ENCODE measurements at places on chromosomes 3 and 15.

GRCh38 chr3:69288161-69288895 is 97.6 kb downstream of the FRMD4B start:
- peak; percentile 68 for DNase-seq

DNA sequence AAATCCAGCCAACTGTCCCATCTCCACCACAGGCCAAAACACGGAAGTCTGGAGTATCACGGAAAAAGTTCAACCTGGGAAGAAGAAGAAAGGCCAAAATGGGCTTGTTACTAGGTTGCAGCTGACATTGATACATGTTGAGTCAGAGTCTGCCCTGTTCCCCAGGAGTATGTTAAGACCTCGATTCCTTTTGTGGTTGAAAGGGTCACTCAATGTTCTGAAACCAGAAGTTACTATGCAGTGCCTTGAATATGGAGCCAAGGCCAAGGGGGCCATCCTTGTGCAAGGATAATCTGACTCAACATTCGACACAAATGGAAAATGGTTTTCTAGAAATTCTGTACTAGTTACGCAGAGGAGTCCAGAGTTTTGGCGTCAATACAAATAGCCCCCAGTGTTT is 104.2 kb downstream of the DGKG start:
- no peak for DNase-seq

DNA sequence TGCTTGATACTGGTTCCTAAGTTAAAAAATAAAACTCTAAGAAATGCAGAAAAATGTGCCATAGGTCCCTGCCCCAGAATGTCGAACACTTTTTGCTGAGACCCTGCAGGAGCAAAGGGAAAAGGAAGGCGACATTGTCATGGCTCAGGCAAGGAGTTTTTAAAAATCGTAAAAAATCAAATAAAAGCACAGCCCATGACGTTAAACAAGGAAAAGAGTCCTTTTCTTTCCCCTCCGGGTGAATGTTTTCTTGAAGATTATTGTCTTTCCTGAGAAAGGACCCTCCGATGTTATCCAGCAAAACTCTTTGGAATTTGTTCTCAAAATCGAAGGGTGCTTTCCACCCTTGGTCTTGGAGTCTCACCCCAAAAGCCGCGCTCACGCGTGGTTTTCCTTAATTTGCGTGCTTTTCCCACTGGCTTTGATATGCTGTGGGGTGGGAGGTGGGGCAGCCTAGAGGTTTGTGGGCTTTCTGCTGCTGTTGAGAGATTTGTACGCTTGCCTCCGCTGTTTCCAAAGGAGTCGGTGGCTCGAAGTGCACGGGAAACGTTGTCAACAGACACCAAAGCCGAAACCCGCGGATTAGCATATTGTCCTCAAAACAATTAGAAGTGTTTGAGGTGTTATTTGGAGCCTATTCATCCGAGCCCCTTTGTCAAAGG is 2.9 kb downstream of the SOX14 start:
- no peak for DNase-seq

DNA sequence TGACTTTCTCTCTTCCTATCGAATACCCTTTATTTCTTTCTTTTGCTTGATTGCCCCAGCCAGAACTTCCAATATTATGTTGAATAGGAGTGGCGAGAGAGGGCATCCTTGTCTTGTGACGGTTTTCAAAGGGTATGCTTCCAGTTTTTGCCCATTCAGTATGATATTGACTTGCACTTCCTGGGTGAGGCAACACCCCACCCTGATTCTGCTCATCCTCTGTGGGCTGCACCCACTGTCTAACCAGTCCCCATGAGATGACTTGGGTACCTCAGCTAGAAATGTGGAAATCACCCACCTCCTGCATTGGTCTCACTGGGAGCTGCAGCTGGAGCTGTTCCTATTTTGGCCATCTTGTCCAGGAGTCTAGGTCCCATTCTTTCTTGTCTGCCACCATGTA is 44.8 kb upstream of the KCNH8 start:
- DNase-seq: no peak

DNA sequence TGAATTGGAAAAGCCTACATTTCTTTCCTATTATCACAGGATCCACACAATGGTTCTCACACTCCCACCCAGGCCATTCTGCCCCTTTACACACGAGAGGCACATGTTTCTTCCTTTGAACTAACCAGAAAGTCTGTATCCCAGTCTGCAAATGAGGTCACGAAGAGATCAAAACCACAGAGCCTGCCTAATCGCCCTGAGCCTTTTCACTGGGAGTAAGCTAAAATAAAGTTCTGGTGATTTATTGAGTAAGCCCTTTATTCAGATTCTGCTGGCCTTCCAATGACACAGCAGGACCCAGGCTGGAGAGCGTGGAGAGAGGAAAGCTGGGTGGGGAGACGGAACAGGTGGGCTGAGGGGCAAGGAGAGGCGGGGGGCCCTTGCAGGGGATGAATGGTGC is 78.7 kb downstream of the ATP1B3 start:
- no peak for DNase-seq

DNA sequence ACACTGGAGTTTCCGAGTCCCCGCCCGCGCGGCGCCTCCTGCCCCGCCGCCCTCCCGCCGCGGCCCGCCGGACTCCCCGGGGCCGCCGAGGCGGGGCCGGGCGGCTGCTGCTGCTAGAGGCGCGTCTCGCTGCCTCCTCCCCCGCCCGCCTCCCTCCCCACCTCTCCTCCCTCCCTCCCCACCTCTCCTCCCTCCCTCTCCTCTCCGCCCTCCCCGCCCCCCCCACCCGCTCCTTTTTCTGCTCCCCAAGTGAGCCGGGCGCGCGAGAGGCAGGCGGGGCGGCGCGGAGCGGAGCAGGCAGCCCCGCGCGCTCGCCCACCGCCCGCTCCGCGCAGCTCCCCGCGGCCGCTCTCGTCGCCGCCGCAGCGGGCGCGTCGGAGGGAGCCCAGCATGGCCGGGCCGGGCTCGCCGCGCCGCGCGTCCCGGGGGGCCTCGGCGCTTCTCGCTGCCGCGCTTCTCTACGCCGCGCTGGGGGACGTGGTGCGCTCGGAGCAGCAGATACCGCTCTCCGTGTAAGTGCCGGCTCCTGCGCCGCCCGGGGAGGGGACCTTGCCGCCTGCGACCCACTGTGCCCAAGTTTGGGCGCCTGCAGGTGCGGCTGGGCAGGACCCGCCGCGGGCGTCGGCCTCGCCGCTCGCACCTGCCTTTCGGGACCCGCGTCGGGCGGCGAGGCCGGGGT is at the start of gene CACNA2D3:
CACNA2D3 (plus strand) TSS at position 229 of the 679 bp plus-strand sequence.
- DNase-seq: no peak

DNA sequence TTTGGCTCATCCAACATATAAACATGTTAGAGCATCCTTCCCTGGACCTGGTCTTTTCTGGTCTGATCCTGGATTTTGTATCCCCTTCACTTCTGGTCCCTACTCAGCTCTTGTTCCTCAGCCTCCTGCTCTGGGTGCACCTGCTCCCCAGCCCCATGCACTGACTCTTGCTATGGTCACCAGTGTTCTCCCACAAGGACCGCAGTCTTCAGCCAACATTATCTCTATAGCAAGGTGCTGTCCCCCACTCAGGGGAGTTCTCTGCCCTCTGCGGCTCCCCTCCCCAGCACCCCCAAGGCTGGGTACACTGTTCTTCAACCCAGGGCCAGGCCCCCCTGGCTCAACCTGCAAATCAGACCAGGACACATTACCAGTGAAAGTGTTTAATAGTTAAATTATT is 80.2 kb downstream of the SEC22A start:
- DNase-seq: no peak

GRCh38 chr3:39202094-39202493 is 9.7 kb upstream of the XIRP1 start:
- DNase-seq: no peak

GRCh38 chr3:155585384-155585783 is 159.5 kb downstream of the PLCH1 start:
- no peak for DNase-seq

DNA sequence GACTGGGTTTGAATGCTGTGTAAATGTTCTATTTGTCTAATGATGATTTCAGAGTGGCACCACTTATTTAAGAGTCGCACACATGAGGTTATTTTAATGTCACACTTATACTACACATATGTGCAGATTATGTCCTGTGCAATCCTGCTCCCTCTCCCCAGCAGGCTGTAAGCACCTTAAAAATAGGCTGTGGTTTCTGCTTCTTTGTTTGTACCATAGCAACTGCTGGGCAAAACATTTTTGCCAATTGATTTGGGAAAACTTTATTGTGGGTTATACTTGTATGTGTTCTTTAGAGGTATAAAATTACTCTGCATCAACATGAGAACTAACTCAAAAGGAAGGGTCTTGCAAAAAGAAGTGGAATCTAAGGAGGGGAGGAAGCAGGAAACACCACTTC is 318.5 kb downstream of the NTRK3 start:
- DNase-seq: no peak

- DNase-seq: no peak
Measured at GRCh38 chr3:152076148-152076547, 192.6 kb upstream of the MBNL1 start.

GRCh38 chr15:25525741-25526140 is 86.9 kb upstream of the UBE3A start:
- DNase-seq: no peak

- DNase-seq: no peak
Measured at GRCh38 chr3:37999836-38000235, 9.2 kb downstream of the VILL start.

- no peak for DNase-seq
Measured at GRCh38 chr15:81418891-81419290, 44.9 kb upstream of the TMC3 start.

DNA sequence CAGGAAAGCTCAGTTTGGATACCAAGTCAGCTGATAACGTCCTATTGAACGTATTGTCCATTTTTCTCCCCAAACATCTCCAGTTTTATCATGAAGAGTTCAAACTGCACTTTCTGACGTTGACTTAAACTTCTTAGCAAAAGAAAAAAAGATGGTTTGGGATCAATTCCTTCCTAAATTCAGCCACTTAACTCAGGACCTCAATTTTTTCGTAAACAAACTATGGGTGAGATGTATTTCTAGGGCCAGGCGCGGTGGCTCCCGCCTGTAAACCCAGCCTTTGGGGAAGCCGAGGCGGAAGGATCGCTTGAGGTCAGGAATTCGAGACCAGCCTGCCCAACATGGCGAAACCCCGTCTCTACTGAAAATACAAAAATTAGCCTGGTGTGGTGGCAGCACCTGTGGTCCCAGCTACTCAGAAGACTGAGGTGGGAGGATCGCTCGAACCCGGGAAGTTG is 464 bp upstream of the MRPS25 start:
- no peak for DNase-seq

GRCh38 chr15:33113666-33114373 is 80.7 kb downstream of the FMN1 start:
- no peak for DNase-seq

- DNase-seq: no peak
Measured at GRCh38 chr15:67465196-67465952, 55.6 kb upstream of the C15orf61 start.

- DNase-seq: no peak
Measured at GRCh38 chr15:66704803-66705153, 2.7 kb downstream of the SMAD6 start.

DNA sequence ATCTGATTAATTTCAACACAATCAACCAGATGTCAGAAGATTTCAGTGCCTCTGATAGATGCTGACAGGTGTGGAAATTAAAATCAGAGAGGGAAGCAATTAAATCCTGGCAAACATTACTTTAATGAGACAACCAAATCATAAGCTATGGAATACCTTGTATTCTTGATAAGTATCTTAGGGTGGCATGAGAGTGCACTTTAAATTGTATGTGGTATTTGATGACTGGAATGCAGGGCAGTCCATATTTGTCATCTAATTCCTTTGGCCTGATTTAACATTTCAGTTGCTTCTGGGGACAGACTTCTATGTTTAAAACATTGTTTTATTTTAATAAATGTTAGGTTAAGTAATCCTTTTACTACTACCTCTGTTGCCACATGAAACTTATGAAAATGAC is 184.1 kb downstream of the LPP start:
- no peak for DNase-seq

DNA sequence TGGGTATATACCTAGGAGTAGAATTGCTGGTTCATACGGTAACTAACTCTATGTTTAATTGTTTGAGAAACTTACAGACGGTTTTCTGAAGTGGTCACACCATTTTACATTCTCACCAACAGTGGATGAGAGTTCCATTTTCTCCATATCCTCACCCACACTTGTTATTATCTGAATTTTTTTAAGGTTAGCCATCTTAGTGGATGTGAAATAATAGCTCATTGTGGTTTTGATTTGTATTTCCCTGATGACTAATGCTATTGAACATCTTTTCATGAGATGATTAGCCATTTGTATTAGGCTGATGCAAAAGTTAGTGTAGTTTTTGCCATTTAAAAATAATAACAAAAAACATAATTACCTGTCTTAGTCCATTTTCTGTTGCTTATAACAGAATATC is 18.6 kb downstream of the CSTA start:
- DNase-seq: no peak

DNA sequence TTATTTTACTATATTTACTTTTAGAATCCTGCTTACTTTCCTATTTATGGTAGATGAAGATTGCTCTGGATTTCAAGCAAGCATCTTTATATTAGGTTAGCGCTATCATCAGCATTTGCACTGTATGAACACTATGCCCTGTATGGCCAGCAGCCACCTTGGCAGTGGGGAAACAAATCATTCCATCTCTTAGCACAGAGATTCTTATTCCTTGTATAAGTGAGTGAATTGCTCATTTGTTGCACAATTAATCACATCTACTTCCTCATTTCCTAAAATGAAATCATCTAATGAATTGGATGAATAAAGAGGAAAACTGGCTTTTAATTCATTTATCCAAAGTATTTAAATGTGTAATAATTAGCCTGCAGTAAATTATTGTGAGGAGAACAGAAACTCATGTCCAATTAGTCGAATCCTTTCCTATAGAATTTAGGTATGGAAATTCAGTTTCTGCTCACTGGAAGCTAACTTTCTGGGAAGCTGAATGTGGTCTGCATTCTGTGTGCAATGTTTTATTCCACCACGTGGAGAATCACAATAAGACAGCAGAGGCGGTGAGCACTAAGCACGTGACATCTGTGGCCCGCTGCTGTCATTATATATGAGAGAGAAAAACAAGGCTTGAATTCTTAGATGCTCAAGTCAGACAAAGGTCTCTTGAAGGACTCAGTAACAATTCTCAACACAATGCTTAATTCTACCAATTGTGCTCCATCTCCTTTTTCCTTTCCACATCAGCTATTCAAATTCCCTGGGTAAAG is 93.4 kb downstream of the PEX5L start:
- no peak for DNase-seq

DNA sequence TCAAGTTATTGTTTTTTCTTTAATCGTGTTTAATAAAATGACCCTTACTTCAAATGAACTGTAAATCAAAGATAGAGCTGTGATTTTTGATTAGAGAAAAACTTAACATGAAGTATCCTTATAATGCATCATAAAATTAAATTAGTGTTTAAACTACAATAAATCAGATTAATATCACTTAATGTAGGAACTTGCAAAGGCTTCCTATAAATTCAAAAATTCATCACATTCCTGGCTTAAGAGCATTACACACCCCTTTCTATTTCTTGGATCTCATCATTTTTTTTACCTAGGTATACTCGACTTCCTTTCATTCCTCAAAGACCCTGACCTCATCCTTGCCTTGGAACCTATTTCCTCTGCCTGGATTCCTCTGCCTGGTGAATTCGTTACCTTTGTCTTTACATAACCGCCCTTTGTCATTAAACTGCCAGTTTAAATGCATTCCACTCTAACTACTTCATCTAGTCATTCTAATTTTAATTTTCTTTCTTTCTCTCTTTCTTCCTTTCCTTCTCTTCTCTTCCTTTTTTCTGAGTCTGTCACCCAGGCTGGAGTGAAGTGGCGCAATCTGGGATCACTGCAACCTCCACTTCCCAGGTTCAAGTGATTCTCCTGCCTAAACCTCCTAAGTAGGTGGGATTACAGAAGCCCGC is 1244.5 kb downstream of the OTOL1 start:
- DNase-seq: no peak
